Stimulated activated CD8-positive, alpha-beta memory T cell treated with anti-CD3 and anti-CD28 coated beads, Interleukin-2, amount 100 ng/mL, for 1 hour (primary cell): ENCODE measurements at places on chromosomes 13 and 19.

DNA sequence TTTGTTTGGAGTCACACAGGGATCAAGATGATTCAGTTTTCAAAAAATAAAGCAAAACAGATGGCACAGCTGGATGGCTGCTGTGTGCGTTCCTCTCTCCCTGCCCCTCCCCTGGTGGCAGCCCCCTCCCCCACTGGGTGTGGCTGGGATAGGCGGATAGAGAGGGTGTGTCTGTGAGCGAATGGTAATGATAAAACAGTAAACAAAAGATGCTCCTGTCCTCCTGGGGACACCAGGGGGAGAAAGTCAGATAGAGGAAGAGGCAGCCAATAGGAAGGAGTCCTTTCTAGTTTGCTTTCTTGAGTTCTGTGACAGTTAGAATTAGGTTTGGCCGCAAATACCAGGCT lies 6.5 kb downstream of the TMEM255B start:
- DNase-seq = no peak

DNA sequence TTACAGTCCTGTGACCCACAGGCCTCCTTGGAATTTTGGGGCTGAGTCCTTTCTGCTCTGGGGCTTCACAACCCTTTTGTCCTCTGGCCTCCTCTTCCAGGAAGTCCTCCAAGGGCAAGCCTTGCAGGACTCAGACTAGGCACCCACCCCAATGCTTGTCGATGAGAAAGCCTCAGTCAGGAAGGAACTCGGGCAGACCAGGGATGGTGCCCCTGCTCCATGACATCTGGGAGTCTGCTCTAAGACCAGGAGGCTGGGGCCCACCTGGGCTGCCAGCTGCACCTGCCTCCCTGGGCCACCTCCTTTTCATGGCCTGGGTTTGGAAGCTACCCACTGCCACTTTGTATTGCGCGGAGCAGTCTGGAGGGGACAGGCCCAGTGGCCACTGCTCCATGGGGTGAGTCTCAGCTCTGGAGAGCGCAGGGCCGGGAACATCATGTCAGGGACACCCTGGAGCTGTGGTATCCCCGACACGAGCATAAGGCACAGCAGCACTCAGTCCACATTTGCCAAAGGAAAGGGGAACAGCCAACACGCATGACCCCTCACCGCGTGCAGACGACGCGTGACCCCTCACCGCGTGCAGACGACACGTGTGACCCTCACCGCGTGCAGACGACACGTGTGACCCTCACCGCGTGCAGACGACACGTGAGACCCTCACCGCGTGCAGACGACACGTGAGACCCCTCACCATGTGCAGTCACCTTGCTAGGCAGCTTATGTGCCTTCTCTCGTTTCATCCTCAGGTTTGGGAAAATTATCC lies 10.8 kb downstream of the C2CD4C start:
- DNase-seq = no peak

- DNase-seq = no peak
Measured at GRCh38 chr19:17183271-17183761, 31.8 kb upstream of the USE1 start.

- no peak for DNase-seq
Measured at GRCh38 chr13:76672420-76672819, 213.8 kb downstream of the KCTD12 start.

- DNase-seq = no peak
Measured at GRCh38 chr13:66723576-66723975, 506.6 kb downstream of the PCDH9 start.

DNA sequence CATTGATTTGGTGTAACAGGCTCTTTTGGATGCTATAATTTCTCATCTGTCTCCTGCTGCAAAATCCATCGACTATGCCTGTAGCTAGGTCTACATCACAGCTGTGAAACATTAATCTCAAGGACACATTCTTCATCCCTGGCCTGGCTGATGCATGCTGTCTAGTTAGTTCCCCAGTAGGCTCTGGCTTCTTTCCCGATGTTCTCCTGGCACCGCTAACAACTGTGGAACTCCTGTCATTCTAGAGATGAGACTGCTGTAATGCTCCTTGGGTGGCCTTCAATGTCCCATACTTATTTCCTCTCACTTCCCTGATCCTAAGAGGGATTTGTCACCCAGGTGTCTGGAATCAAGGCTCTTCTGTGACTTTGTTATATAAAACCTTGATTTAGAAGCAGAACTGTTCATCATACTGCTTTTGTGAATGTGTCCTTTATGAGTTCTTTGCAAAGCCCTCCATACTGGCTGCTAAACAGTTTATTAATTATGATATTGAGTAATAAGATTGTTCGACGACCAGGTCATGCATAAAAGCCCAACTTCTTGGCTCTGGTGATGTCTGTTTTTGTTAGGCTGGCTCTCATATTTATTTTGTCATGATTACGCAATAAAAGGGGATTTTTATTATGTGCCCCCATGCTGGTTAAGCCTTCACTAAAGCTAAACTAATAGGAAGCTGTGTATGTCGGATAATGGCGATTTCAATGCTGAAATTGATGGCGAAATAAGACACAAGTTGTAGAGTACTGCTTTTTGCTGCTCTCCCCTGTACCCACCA lies 227.5 kb downstream of the DCT start:
- DNase-seq = no peak

DNA sequence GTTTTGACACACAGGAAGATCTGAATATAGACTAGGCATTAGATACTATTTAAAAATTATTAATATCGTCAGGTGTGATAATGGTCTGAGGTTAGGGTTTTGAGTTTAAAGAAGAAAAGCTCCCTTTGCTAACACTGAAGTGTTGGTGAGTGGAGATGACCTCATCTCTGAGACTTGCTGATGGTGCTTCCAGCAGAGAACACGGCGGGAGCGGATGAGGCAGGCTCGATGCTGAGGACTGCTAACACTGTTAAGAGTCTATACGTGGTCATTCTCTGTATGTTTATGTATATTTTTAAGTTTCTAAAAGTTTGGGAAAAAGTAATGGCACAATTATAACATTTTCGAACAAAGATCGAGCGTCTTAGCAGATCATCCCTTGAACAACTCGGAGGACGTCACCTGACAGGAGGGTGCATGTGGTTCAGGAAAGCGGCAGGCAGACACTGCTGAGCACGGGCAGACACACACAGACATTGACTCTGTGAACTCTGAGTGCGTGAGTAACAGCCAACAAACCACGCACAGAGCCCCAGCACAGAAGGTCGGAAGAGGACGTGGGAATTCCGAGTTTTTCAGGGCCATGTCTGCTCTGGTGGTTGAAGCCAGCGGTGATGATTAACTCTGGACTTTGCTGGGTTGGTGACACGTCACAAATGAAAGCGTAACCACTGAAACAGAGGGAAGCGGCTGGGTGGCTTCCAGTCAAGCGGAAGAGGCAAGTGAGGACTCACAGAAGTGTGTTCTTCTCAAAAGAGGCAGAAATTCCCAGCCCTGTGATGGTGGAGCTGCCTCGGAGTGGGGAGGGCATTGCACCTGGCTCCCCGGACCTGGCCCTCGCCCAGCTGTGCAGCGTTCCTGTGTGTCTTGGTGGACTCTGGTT lies 91.9 kb upstream of the TEX29 start:
- no peak for DNase-seq

GRCh38 chr13:50375792-50376191 lies 360.5 kb downstream of the KCNRG start:
- no peak for DNase-seq

- no peak for DNase-seq
Measured at GRCh38 chr13:86098511-86098910, 299.3 kb upstream of the SLITRK6 start.

GRCh38 chr19:39596911-39597310 lies 5.4 kb upstream of the LGALS13 start:
- DNase-seq = no peak

DNA sequence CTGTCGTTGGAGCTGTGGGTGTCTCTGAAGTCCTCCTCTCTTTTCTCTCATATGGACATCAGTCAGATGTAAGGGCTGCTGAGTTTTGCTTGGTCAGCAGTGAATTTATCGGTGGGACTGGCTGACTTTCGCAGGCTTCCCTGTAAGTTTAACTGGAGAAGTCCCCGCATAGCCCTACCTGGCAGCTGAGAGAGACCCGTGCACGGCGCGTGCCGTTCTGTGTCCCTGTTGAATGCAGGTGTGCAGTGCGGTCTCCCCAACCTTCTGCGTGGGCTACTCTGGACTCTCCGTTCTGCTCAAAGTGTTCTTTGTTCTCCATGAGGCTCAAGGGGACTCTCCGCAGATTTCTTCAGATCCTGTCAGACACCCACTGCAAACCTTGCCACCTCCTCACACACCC lies 252.9 kb downstream of the COL4A1 start:
- DNase-seq = no peak

DNA sequence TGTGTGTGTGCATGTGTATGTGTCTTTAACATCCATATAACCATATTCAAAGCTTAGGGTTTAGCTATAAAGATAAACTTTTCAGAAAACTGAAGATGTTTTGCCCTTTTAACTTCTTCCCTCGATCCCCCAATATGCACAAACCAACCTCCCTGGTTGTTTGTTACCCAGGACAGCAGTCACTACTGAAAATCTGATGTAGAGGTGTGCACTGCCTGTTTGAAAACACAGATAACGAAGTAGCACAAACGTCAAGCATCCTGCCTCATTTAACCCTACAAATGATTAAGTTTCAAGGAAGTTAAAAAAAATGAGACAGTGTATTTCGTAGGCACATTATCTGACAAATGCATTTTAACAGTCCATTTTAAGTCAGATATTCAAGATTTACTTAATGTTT lies 3.6 kb downstream of the TNFSF11 start:
- DNase-seq = no peak

DNA sequence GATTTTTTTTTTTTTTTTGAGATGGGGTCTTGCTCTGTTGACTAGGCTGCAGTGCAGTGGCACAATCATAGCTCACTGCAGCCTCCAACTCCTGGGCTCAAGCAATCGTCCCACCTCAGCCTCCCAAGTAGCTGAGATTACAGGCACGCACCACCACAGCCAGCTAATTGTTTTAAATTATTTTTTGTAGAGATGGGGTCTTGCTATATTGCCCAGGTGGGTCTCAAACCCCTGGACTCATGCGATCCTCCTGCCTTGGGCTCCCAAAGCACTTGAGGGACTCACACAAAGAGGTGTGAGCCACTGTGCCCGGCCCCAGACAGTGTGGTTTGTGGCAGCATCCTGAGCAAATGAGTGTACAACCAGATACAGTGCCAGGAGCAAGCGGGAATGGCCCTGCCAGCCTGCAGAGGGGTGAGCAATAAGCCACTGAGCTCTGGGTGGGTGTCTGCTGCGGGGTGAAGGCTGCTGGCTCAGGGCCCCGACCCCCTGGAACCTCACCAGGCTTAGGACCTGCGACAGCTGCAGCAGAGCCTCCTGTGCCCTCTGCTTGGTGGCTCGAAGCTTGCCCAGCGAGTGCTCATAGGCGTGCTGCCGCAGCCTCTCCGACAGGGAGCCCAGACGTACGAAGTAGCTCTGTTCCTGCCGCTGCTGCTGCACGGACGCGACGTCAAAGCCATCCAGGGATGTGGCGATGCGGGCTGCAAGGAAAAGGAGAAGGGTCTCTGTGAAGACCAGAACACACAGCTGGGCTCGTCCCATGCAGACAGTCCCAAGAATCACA lies 15.9 kb upstream of the TICAM1 start:
- no peak for DNase-seq

DNA sequence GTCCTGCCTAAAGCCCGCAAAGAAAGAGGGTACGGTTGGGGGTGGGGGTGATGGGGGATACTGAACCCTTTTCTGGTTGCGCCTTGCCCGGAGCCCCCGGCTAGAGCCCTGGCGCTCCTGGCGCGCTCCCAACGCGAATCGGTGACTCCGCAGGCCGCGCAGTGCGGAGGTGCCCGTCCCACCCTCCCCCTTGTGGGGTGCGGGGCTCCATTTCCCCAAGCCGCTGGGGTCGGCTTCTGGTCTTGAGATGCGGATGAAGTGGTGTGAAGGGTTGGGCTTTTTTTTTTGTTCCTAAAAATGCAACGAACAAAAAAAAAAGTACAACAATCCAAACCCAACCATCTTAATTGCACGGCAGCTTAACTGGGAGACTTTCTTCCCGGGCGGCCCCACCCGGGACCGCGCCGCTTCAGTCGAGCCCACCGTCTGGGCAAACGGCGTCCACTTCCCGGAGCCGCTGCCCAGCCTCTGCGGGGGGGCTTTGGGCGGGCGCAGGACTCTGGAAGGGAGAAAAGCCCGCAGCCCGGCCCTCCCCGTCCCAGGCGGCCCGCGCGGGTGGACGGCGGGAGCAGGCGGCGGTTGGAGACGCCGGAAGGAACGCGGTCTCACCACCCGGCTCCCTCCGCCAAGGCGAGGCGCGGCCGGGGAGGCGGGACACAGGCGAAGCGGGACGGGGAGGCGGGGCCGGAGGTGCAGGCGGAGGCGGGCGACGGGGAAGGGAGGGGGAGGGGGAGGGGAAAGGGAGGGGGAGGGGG lies 504 bp upstream of the TRIM13 start:
- DNase-seq = peak; percentile 81

GRCh38 chr13:100235311-100235901 lies 146.5 kb downstream of the PCCA start:
- no peak for DNase-seq

- no peak for DNase-seq
Measured at GRCh38 chr13:45295536-45295935, 45.4 kb downstream of the TPT1 start.

DNA sequence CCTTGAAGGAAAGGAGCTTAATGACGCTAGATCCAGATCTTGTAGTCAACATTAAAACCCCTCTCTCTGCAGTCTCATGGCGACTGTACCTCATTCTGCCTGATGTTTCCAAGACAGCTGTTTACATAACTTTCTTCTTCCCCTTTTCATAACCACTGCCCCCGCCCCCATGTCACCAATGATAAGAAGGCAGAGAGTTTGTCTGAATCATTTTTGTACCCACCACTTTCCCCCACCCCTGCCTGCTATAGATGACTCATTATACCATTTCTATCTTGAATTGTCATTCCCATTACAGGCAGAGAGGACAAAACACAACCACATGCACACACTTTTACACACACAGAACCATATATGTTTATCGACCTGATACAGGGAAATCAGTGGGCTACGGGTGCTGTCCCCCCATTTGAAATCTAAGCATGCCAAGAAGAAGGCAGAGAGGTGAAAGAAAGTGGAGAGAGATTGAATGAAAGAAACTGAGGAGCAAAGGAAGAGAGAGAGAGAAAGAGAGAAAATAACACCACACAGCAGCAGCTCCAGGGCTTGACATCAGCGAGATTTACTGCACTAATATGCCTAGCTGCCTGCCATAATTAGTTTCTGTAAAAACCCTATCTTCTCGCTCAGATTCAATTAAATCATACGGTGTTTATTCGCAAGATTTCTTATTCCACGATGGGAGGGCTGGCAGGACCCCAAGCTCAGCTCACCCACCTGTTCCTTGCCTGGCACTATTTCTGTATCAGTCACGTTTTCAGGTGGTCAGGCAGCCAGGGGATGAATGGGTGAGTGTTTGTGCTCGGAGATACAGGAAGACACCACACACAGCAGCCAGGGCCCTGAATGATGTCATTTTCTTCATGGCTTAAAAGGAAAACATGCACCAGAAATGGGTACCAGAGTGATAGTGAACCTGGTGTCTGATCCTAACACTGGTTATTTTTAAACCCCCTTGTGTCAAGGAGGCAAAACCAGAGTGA lies 114.3 kb upstream of the SERP2 start:
- DNase-seq = peak; percentile 50

DNA sequence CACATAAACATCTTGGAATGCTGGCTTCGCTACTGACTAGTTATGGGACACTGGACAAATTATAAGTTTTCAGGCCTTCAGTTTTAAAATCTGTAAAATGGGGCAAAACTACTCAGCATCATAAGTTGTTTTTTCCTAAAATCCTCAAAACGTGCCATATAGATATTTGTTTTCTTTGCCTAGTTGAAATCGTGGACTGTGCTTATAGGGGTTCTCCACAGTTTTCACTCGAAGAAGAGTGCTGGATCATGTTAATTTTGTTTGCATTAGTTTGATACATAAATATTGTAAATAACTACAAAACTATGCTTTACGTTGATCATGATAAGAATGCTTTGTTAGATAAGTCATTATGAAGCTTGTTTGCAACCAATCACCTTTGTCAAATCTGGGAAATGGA lies 313.4 kb downstream of the OXGR1 start:
- DNase-seq = no peak
